ENCODE measurements at places on chromosomes 1 and 21. TPM values are rescaled to one million over a fixed set of nuclear protein-coding genes. Genes with fewer than 3 reads are reported as not detected.

Gene TMEM201
- total RNA-seq = 6.9 TPM

Gene RAD54L
- total RNA-seq = 0.67 TPM

- no peak for DNase-seq
Observed at GRCh38 chr1:68255301-68255700, 23.0 kb upstream of the WLS start.

GRCh38 chr21:38667291-38667870 is 138.3 kb upstream of the ETS2 start:
- DNase-seq = no peak

Gene RORC
- total RNA-seq = not detected

DNA sequence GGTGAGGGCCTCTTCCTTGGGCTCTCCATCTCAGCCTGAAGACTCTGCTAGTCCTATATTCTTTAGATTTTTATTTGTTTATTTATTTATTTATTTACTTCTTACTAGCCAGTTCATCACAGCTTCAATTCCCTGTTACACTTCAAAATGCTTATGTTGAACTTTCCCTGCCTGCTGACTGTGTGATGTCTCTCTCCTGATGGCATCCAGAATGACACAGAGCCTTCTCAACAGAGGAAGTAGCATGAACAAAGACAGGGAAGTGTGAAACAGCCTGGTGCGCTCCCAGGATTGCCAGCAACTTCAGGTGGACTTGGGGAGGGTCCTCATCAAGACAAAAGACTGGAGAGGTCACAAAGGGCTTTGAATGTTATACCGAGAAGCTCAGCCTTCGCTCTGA is 4.3 kb upstream of the IPO13 start:
- peak; percentile 71 for DNase-seq

DNA sequence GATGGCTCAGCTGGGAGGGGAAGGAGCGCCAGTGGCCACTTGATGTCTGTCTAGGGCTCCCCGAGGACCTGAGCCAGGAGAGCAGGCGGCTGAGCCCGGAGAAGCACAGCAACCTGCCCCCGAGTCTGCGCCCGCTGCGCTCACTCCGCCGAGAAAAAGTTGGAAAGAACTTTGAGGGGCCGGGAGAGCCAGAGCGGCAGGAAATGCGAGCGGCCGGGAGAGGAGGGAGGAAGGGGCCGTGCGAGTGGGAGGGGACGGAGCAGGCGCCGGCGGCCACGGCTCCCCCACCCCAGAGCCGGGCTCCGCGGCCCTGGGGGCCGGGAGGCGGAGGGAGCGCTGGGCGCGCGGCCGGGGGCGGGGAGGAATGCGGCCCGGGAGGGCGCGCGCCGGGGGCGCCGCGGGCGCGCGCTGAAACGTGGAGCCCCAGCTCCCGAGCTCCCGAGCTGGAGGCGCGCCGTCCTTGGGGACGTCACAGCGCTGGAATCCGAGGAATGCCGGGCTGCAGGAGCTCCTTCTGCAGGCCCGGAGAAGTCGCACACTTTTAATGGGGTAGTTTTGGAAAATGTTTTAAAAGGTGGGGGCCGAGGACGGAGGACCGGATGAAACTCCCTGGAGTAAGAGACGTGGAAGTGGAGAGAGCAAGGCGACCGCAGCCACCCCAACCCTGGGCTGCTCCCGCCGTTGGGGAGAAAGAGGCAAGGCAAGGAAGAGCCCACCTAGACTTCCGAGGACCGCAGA is at the start of gene PTPN14:
Gene PTPN14 (minus strand): TSS at position 167 of the 738 bp plus-strand sequence. CDS start 86,799 bp downstream, outside the sequence.
- DNase-seq = peak; percentile 94

- no peak for DNase-seq
Observed at GRCh38 chr1:145714524-145715111, 4.7 kb upstream of the CD160 start.

DNA sequence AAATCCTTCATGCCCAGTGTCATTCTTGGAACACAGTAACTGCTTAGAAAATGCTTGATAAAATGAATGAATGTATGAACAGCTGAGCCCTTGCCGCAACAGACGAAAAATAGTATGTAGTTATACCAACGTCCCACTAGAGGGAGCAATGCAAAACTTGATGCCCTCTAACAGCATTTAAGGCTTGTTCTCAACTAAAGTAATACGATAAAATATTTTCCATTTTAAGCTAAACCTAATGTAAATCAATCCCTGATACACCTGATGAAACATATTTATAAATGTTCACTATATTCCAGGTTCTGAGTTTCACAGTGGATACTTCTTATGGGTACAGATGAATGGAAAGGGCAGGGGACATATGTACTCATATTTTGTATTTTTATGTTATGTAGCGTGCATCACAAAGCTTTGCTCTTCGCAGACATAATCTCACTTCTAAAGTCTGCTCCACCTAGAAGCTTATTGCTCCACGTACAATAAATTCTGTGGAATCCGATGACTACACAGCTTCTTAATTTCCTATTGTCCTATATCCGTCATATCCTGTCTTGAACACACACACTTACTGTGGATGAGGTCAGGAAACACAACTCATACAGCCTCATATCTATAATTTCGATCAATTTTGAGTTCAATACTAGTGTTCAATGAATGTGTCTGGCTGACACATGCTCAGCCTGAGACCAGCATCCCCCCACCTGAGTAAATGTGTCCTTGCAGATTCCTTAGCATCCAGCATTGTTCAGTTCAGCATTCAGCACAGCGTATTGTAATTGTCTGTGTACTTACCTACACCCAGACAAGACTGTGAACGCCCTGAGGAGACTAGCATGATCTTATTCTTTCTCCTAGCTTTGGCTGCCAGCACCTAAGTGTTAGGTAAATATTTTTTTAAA is 4.4 kb upstream of the UTP25 start:
- no peak for DNase-seq

GRCh38 chr1:36751525-36751924 is 268.8 kb upstream of the CSF3R start:
- DNase-seq = no peak

Gene RAB4A
- 58.9 TPM for total RNA-seq

DNA sequence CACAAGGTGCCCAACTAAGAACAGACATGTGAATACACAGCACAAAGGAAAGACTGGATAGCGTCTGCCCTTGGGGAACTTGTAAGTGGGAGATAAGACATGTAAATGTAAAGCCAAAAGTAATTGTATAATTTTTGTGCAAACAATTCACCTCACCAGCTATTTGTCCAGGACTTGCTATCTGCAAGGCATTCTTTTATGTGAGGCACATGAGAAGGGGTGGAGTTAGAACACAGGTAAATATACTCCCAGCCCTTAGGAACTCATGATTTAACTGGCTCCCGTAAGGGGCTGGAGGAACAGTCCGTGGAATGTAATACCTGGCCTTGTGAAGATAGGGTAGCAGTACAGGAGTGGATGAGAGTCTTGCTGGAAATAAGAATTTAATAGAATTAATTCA is 61.3 kb downstream of the CDK18 start:
- DNase-seq = no peak

Gene TUFT1
- 5.4 TPM for total RNA-seq

Gene HSF2BP
- total RNA-seq = 0.48 TPM

Gene SPRR5
- total RNA-seq = not detected

Gene MAN1C1
- total RNA-seq = 15.0 TPM

GRCh38 chr1:228081578-228082213 is 812 bp upstream of the ARF1 start:
- peak; percentile 73 for DNase-seq

- DNase-seq = peak; percentile 86
Observed at GRCh38 chr1:5509664-5510452, 482.4 kb downstream of the NPHP4 start.

- DNase-seq = no peak
Observed at GRCh38 chr21:33039536-33039935, 13.8 kb downstream of the OLIG2 start.

DNA sequence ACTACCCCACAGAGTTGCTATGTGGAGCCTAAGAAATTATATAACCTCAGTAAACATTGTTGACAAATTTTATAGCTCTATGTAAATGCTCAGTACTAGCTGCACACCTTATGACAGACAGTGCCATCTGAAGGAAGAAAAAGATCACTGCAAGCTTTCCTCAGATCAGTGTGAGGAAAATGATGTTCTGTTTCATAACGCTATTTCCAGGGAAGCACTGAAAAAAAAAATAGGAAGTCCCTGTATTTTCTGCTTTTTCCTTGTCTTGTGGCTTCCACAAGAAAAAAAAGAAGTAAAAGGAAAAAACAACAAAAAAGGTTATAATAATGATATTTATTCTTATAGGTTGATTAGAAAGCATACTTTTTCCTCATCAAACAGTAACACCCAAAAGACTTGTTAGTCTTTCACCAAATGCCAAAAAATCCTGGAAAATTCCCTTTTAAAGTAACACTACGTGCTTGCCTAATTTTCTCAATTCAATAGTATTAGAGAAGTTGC is 23.2 kb downstream of the LYST start:
- no peak for DNase-seq

DNA sequence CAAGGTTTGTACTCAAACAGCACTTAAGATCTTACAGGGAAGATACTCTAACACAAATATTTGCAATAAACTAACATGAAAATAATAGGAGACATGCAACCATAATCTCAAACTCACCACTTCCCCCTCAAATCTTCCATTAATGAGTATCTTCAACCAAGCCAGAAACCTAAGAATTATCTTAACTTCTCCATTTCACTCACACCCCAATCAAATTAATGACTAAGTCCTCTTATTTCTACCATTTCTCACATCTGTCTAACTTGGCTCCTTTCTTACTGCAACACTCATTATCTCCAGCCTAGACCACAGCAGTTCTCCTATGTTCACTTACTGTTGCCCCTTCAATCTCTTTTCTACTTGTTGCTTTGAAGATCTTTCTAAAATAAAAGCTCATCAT is 10.4 kb downstream of the RBBP5 start:
- DNase-seq = no peak

DNA sequence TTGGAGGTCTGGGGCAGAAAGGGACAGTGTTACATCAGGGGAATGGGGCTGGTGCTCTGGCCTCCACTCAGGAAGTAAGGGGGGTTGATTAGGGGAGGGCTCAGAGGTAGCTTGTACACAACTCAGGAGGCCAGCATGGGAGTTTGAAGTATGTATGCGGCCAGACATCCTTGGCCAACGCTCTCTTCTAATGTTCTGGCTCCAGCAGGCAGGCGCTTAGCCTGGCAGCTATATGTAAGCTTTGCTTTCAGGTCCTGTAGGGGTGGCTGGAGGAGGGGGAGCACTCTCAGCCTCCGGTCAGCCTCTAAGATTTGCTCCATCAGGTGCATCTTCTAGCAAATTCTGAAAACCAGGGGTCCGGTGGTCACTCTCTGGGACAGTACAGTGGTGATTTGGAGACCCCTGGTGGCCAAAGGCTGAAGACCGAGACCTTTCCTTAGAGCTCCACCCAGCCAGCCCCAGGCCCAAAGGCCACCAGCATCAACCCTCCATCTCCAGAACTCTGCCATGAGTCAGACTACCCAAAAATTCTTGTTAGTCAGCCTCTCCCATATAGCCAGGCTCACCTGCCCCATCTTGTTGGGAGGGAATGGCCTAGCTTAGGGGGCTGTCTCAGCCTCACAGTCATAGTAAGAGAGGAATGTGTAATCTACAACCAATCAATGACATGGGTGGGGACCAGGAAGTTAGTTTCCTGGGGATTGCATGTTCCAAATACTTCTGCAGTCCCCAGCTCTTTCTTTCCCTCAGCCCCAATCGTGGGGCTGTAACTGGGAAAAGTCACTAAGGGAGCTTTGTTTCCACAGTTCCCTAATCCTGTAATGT is 9.7 kb upstream of the COL8A2 start:
- no peak for DNase-seq

GRCh38 chr1:40627987-40628902 is 37.2 kb downstream of the RIMS3 start:
- DNase-seq = no peak

GRCh38 chr1:158059984-158060383 is 66.5 kb downstream of the KIRREL1 start:
- DNase-seq = no peak

DNA sequence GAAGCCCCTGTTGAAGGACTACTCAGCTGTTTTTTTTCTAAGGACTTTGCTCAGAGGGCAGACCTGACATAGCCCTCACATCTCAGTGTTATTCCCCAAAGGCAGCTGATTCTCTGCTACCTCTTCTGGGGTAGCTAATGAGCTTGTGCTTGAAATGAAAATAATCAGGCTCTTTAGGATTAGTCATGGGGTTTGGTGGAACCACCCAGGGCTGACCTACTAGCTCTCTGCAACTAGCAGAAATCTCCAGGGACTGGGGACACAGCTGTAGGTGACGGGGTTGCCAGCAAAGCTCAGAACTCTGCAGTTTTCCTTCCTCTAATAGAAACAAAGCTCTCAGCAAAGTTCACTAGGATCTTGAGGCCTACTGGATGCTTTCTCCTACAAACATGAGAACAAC is 106.4 kb upstream of the BCL9 start:
- no peak for DNase-seq

Gene FCRLA
- total RNA-seq = 0.19 TPM

DNA sequence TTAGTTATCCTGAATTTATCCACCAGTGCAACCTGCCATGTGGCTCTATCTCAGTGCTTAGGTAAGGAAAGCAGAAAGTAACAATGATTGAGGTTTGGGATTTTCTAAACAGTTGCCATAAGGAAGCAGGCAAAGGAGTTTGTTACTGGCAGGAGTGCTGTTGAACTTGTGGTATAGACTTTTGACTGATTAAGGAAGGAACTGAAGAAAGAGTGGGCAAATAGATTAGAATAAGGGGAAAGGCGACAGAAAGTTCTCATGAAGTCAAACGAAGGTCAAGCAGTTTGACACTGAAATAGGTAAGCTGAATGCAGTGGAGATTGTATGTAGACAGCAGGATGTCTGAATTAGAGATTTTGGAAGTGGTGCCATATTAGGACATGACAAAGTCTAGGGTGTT is 24.2 kb upstream of the CR2 start:
- DNase-seq = no peak

- DNase-seq = no peak
Observed at GRCh38 chr1:117286145-117286544, 75.4 kb upstream of the VTCN1 start.

DNA sequence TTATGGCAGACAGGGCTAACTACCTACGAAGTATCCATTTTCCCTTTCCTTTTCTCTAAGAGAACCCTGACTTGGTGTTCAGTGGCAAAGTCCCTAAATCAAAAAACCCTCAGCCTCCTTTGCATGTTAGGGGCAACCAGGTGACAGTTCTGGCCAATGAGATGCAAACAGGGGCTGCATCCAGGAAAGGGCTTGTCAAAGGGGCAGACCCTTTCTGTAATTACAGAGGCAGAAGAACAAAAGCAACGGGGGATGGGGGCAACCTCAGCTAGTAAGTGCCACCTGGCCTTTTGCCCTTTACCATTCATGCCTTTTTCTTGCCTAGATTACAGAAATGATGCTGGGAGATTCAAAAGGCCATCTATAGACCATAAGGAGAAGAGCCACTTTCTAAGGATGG is 34.4 kb downstream of the GLUL start:
- DNase-seq = no peak

DNA sequence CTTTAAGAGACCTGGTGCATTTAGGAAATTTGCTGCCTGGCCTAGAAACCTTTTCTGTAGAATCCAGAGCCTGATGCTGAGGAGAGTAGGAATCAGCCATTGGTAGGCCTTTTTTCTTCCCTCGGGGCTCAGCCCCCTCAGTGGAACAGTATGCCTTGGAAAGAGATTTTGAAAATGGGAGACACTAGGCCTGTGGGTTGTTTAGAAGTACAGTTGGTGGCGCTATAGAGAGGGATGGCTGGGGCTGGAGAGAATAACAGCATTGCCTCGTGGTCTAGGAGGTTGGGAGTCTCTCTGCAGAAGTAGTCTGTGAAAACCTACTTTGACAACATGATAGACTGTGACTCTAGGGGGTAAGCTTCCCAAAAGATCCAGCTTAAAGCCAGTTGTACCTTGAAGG is 8.2 kb downstream of the KIF2C start:
- DNase-seq = no peak

- DNase-seq = no peak
Observed at GRCh38 chr1:69728206-69728605, 160.5 kb downstream of the LRRC7 start.

Data from posterior vena cava (tissue), 2 donors.